ENCODE measurements at places on chromosomes 3 and 15. TPM values are rescaled to one million over a fixed set of nuclear protein-coding genes. Genes with fewer than 3 reads are reported as not detected.
A peak's percentile ranks its signal among the peaks of the same experiment; 100 is the strongest.

GRCh38 chr15:53910236-53910849 lies 67.9 kb upstream of the UNC13C start:
- DNase-seq, result no peak

DNA sequence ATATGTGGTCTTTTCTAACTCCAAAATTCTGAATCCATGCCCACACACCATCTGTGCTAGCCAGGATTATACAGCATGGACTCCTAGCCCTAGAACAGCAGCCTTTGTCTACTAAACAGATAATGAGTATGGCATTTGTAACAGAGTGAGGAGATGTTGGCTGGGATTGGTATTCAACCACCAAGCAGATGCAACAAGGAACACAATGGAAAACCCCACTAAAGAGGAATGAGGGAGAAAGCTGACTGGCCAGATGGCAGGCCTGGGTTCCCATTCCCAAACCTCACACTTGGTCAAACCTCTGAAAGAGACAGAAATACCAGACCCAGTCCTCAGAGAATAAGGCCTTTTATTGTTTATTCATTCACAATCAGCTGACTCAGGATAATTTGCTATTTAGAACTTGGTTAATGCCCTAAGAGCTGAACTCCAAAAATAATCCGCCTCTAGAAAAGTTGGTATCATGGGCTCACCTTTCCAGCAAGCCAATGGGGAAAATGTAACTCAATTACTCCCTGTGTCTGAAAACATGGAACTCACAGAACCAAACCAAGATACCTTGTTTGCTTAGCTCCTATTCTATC lies 145.6 kb downstream of the LRRC3B start:
- DNase-seq, result no peak

DNA sequence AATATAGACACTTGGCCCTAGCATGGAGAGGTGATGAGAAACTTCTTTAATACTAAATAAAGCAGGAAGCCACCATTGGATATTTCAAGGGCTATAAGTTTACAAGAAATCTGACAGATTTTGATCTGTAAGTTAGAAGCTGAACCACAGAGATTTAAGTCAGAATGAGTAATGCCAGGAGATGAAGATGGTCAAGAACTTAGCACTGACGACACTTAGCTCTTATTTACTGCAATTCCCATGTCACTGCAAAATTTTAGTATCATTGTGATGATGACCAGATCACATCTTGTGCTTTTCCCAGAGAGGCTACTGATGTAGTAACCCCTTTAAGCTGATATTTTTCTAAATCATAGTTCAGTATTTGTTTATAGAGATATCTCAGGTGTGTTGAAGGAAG lies 59.4 kb upstream of the CD96 start:
- no peak for DNase-seq

GRCh38 chr3:13074006-13074375 lies 762 bp upstream of the IQSEC1 start:
- no peak for DNase-seq

DNA sequence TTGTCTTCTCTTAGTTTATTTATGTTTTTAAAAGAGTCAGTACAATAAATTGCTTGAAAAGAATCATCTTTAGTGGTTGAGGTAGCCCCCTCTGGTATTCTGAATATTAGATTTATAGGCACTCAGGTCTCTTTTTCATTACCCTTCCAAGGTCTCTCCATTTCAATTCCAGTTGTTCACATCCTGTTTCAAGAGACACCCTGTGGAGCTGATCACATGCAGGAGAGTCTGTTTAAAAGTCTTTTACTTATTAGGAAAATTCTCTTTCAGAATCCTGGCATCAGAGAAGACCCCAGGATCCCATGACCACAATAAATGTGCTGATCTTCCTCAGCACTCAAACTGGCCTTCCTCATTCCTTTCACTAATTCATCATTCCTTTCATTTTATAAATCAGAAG lies 195.7 kb downstream of the ZIC4 start:
- DNase-seq, result no peak

DNA sequence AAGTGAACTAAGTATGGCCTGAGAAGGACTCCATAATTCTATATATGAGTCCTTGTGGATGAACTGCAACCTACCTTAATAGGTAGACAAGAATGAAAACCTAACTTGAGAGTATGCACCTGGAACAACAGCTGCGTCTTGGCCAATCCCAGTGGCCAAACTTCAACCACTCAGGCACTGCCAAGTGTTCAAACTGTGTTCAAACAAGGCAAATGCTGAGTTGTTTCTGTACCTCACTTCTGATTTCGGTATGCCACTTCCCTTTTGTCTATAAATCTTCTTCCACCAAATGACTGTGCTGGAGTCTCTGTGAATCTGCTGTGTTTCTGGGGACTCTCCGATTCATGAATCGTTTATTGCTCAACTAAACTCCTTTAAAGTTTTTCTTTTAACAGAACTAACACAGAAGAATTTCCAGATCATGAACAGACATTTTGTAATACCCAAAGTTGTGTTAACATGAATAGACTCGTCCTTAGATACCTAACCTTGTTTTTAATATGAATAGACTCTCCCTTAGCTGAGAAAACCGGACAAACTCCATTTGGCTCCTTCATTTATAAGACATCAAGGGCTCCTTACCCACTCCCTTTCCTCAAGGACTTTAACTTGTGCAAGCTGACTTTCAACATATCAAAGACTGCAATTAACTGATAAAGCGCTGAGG lies 4.1 kb downstream of the ZNF717 start:
- DNase-seq, result no peak

- no peak for DNase-seq
Observed at GRCh38 chr15:66959875-66960274, 105.5 kb upstream of the SMAD3 start.

DNA sequence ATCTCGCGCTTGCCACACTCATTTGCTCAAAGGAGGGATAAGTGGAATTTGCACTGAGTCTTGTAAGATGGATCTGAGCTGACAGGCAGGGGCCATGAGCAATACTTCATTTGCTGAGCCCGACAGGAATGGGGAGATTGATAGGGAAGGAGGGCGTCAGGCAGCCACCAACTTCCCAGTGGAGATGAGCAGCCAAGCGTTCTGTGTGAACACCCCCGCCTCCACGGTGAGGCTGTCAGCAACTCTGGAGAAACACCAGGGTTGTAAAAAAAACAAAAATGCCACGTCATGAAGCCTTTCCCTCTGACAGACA lies 36.8 kb downstream of the TLE3 start:
- no peak for DNase-seq

GRCh38 chr15:91891788-91892345 lies 38.4 kb downstream of the SLCO3A1 start:
- DNase-seq, result no peak

GRCh38 chr3:161042023-161042501 lies 63.1 kb downstream of the B3GALNT1 start:
- peak; percentile 6 for DNase-seq

DNA sequence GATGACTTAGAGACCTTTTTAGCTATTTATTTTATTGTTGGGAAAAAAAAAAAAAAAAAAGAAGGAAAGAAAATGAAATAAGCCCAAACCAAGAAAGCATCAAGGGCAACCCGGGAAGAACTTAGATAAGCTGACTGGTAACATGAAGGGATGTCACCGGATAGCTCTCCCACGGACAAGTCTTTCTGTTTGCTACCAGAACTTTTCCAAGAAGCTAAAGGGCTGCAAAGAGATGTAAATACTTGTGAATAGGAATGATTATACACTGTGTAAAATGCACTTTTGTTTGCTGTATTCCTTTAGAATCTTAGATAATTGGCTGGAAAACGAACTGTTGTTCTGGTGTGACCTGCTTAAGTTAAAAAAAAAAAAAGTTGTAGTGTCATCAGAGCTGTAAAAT lies 2.8 kb downstream of the FOXB1 start:
- no peak for DNase-seq

GRCh38 chr3:52069855-52070254 lies 13.5 kb upstream of the DUSP7 start:
- DNase-seq, result no peak

- no peak for DNase-seq
Observed at GRCh38 chr3:69762768-69763229, 23.5 kb downstream of the MITF start.

GRCh38 chr3:117932441-117932840 lies 1102.2 kb downstream of the IGSF11 start:
- DNase-seq, result no peak

GRCh38 chr15:70016511-70016994 lies 81.2 kb downstream of the TLE3 start:
- DNase-seq, result no peak

GRCh38 chr3:99879275-99879674 lies 61.6 kb downstream of the CMSS1 start:
- DNase-seq, result no peak

GRCh38 chr15:49673861-49674260 lies 53.0 kb downstream of the DTWD1 start:
- DNase-seq, result no peak

DNA sequence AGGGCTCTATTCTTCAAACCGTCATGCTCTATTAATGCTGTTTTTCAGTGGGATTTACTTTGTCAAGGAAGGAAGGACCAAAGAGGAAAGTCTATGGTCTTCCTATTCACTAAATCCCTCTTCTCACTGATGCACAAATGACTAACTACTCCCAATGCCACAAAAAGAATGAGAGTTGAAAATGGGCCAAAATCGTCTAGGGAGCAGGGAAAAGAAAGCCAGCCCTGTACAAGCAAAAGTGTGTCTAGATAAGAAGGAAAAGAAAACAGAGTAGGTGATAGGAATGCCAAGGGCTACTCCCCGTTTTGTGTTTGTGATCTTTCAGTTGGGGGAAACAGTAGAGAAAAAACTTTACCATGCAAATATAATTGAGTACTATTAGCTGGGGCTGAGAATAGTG lies 97.2 kb upstream of the TMCO5A start:
- DNase-seq, result no peak

DNA sequence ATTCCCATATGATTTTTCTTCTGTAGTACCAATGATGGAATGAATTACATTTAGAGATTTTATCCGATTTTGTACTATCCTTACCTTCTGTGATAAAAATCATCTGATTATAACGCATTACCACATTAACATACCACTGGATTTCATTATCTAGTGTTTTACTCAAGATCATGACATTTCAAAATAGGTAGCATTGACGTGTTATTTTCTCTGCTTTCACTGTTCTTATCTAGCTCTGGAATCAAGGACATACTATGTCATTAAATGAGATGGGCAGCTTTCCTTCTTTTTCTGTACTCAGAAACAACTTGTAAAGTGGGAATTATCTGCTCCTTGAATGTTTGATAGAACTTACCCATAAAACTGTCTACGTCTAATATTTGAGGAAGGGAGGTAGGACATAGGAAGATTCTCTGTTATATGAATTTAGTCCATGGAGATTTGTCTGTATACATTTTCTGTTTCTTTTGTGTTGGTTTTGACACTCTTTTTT lies 183.7 kb upstream of the NR2E3 start:
- DNase-seq, result no peak

DNA sequence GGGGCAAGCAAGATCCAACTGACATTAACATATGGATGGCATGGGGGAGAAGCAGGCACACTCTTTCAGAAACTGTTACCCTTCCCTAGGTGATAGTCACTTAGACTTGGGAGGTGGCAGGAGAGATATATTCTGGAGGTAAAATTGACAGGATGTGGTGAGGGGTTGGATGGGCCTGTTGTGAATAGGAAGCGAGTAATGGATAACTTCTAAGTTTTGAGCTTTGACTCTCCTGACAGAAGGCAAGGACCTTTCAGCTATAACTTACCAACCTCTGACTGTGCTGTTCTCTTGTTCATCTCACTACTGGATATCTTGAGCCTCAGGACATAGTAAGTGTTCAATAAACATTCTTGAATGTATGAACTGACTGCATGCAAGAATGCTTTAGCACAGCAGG lies 1.9 kb upstream of the PDIA5 start:
- DNase-seq, result no peak

DNA sequence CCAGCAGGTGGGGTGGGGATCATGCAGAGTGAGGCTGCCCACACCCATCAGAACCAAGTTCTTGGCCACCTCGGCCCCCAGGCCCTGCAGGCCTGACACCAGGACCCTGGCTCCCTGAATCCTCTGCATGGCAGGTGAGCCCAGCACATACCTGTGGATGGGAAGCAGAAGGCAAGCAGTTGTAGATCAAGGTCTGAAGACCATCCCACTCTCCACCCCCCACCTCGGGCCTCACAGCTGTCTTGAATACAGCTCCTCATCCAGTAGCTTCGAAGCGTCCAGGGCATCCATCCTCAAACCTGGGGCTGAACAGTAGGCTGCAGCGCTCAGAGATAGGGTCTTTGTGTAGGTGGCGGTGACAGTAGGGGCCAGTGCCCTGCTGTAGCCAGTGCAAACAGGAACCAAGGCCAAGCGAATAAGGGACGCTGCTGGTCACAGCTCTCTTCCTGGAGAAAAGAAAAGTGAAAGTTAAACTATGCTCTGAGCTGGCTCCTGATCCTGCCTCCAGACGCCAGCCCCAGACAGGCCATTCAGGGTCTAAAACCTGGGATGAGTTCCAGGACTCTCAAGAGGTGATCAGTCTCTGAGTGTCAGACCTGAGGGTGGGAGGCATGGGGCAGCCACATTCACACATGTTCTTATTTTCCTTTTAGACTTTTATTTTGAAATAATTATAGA lies at the start of gene UBA7:
TSS of gene UBA7 (minus strand) at position 457 of the 678 bp plus-strand sequence. CDS start at position 291, 166 bp downstream.
- peak; percentile 81 for DNase-seq

DNA sequence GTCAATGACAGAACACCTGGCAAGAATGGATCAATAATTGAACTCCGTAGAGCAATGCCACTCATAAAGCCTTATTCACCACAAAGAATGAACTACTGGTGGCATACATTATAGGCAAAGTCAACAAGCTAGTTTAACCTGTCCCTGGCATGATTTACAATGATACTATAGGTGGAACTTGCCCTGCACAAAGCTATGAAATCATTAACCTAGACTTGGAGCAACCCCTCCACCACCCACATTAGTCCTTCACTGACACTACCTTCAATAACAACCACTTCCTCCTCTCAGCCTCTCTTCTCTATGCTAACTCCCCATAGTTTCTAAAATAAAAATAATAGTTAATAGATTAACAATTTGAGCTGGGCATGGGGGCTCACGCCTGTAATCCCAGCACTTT lies 54.4 kb downstream of the ACAP2 start:
- DNase-seq, result no peak

DNA sequence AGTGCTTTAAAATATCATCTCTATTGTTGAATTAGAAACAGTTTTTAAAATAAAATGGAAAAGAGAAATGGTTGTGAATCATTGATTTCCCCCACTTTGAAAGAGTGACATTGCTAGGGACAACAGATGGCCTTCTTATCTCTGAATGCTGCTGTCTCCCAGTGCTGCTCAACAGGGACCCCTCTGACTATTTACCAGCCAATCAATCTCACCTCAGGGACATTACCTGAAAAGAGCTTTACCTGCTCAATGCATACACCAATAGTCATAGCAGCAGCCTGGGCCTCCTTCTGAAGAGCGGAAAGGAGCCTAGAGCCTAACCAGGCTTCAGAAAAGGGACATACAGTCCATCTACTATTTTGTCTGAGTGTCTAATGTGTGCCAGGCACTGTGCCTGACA lies 162.8 kb downstream of the CGGBP1 start:
- DNase-seq, result no peak

Gene C3orf49
- total RNA-seq, result not detected

Gene ACTRT3
- total RNA-seq, result 0.99 TPM

Gene TMEM87A
- 39.0 TPM for total RNA-seq

Gene CYP8B1
- not detected for total RNA-seq

Gene LRRC31
- total RNA-seq, result not detected

Gene RSL24D1
- total RNA-seq, result 52.7 TPM

Gene SNAPC5
- total RNA-seq, result 21.0 TPM

Gene ST3GAL6
- 24.8 TPM for total RNA-seq

Gene CACNA1D
- total RNA-seq, result not detected

Gene SGO1
- total RNA-seq, result 0.99 TPM

Gene MKRN3
- 0.65 TPM for total RNA-seq

Measured in lung microvascular endothelial cell (primary cell).